ENCODE measurements at places on chromosomes 12 and 14.
A peak's percentile ranks its signal among the peaks of the same experiment; 100 is the strongest.

DNA sequence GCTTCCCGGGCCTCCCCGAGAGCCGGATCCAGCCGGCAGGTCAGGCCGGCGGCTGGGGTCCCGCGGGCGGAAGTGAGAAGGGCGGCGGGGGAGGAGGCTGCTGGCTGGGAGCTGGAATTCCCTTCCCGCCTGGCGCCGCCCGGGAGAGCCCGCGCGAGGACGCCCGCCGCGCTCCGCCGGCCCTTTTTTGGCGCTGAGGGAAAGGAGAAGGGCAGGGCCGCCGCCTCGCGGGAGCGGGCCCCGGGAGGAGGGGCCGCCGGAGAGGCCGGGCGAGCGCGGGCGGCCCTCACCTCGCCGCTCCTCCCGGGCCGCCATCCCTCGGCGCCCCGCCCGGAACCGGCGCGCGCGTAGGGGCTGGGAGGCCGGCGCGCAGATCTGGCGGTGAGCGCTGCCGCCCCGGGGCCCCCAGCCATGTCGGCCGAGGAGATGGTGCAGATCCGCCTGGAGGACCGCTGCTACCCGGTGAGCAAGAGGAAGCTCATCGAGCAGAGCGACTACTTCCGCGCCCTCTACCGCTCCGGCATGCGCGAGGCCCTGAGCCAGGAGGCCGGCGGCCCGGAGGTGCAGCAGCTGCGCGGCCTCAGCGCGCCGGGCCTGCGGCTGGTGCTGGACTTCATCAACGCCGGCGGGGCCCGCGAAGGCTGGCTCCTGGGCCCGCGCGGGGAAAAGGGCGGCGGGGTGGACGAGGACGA lies at the start of the genes KLHL42 and MANSC4:
TSS of gene KLHL42 (plus strand) at position 314 of the 692 bp plus-strand sequence. CDS start at position 412, 98 bp downstream.
TSS of gene MANSC4 (minus strand) at position 317 of the 692 bp plus-strand sequence. CDS start 8,960 bp downstream, outside the sequence.
- DNase-seq, result peak; percentile 26

GRCh38 chr14:71607056-71607455 lies 325.2 kb upstream of the RGS6 start:
- no peak for DNase-seq

- no peak for DNase-seq
These were observed 27.0 kb upstream of the EID3 start for GRCh38 chr12:104276273-104277131.

- no peak for DNase-seq
These were observed 5.7 kb upstream of the CCND2 start for GRCh38 chr12:4267704-4268328.

GRCh38 chr12:58314610-58315009 lies 373.2 kb downstream of the ATP23 start:
- DNase-seq, result no peak

GRCh38 chr12:19014240-19014639 lies 115.3 kb upstream of the PLEKHA5 start:
- DNase-seq, result no peak

GRCh38 chr12:125132698-125133400 lies 67.6 kb downstream of the AACS start:
- DNase-seq, result no peak

- DNase-seq, result peak; percentile 17
These were observed 39.9 kb downstream of the DNAI7 start for GRCh38 chr12:25155022-25155576.

GRCh38 chr12:40153432-40153831 lies 47.6 kb upstream of the SLC2A13 start:
- DNase-seq, result no peak

DNA sequence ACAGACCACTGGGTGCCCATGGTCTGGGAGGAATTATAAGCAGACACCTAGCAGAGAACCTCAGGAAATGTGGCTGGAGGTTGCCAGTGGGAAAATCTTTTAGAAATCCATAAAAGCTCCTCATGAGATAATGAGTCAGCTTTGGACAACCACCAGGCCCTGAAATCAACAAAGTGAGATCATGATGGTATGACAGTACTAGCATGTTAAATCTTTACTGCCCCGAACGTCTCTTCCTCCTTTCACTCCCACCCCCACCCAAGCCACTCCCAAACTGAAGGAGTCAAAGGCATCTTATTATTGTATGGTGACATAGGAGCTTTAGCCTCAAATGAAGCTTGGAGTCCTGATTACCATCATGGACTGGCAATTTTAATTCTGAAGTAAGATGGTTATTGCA lies 240.0 kb downstream of the DIO2 start:
- no peak for DNase-seq

DNA sequence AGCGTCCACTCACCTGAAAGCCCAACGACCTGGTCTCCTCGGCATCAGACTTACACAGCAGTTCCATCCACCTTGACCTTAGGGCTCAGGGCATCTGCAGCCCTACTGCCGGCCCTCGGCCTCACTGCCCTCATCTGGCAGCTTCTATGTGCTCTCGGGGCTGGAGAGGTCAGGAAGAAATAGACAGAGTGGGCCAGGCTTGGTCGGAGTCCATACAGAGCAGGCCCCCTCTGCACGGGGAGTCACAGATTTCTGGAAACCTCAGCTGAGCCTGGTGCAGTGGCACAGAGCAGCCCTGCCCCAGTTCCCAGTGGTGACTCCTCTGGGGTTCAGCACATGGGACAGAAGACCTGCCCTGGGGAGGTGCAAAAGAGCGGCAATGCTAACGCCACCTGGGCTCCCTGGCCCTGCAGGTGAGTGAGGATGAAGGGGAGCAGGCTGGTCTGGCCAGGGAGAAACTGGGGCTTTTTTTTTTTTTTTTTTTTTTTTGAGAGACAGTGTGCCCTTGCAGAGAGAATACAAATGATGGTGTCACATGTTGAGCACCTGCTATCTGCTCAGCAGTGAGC lies 190.1 kb upstream of the PRMT8 start:
- DNase-seq, result no peak

GRCh38 chr12:56358836-56359532 lies 923 bp downstream of the STAT2 start:
- DNase-seq, result peak; percentile 43

DNA sequence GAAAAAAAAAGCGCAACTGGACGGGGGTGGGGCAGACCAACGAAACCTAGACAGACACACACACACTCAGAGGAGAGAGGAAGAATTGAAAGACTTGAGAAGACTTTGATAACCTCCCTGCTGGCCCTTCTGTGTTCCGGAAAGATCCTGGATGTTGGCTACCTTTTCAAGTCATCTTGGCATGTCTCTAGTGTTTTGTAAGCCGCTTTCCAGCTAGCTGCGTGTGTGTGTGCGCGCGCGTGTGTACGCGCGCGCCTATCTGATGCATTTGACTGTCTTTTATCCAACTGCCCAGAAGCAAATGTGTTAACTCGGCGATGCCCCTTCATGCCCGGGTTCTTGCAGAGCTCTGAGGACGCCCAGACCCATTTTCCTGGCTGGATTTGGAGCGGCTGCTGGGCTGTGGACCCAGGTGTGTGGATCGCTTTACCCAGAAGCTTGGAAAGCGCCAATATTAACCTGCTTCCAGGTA lies 664 bp downstream of the LRFN5 start:
- peak; percentile 7 for DNase-seq

Data from smooth muscle cell of the brain vasculature (primary cell).